Left hindlimb (tissue), 1 donor: ENCODE measurements at places on chromosomes 11 and 22.

DNA sequence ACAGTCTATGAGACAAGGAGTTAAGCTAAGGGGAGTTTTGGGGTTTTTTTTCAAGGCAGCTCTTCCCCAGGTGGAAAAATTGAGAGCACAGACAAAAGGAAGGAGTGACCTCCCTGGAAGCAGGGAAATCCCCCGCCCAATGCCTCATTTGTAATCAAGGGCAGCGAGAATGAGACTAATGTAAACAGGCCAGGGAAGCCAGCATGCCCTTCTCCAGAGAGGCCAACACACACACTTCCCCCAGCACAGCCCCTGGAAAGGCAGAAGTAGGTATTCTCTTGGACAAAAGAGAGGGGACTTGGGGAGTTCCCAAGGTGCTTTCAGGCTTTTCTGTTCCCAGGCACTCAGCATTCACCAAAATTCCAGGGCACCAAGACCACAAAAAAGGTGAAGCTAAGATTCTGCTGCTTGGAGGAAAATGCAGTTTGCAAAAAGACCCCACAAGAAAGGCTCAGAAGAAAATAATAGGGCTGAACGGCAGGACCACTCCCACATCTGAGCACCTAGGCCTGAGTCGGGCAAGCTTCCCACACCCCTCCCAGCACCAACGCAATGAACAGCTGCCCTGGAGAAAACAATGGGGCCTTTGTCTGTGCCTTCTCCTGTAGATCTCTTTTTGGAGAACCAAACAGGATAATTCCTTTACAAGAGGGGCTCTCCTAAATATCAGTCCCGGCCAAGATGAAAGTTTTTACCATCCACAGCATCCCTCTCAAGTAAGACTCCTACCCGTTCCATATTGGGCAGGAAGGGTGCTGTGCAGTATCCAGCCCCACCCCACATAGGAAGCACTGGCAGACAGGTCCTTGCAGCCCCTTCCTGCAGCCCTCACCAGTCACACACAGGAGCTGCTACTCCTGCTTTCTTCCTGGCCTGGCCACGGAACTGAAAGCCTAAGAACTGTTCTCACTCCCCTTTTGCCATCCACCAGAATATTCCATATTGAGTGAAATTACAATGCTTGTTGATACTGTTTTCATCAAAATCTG lies 70.7 kb upstream of the AKIP1 start:
- peak; percentile 49 for DNase-seq

DNA sequence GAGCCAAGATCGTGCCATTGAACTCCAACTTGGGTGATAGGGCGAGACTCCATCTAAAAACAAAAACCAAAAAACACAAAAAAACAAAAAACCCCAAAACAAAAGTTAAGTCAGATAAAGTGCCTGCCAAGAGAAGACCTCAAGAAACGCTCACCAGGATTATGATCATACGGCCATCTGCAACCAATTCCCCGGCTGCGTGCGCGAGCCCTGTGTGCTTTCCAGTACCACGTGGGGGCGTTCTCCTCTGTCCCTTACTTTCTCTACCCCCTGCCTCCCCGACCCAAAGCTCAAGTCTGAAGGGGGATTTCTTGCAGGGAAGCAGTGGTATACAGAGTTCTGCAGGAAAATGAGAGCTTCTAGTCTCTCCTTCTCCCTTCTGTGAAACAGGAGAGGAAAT lies 10.5 kb upstream of the RPS19BP1 start:
- DNase-seq = no peak

DNA sequence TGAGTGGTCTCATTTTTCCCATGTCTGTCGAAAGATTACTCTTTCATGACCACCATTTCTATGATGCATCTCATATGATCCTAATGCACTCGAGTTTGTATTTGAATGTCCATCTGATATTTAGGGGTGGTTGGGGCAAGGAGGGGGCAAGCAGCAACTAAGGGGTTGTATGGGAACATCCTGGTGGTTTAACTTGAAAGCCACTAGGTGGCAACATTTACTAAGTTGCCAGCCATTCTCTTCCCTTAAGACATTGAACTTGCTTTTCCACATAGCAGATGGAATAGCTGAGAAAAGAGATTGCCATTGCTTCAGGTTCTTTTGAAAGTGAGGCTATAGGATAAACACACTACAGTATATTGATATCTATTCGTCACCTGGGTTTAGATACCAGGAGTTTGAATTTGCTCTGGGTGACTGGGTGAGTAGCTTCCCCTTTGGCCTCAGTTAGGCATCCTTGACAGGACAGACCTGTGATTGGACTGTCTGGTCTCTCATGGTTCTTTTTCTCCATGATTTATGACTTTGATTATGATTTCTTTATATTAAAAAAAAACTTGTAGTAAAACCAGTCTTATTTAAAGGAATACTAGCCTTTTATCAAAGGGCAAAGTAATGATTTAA lies 32.4 kb downstream of the NF2 start:
- DNase-seq = no peak

- no peak for DNase-seq
Observed at GRCh38 chr11:6152126-6152525, 18.0 kb downstream of the OR52B2 start.

DNA sequence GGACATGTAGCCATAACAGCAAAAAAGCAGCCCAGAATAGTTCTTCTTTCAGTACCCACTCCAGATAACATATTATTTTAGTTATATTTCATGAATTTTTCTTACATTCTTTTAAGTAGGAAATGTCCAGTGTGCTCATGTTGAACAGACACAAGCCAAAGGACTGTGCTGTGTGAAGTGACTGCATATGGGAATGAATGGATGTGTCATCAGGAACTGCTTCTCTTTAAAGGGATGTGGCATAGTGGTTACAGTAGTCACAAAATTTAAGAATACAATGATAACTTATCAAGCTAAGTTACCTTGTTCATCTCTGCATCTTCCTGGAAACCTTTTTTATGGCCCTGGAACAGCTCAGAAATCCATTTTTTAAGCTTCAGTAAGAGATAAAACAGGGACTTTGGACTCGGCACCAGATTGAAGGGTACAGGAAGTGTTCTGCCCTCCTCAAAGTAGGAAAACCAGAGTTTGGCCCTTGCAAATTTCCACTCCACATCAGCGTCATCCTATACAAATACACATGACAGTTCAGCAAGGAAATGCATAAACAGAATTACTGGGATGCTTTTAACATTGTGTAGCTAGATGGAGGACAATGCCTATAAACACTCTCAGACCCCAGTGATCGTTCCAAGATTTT lies 112.8 kb downstream of the TRPC6 start:
- no peak for DNase-seq

DNA sequence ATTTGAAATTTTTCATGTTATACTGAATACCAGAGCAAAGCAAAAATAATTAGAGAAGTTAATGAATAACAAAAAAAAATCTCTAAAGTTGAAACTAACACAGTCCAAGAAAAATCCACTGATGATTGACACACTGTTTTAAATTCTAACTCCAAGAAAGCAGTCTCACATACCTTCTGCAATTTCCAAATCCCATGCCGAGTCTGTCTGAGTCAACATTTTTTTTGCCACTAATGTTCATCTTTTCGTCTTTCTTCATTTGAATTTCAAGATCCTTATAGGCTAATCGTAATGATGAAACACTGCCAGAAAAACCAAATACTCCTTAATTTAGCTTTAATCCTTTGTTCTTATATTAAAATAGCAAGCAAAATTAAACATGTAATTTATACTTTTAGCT lies 39.5 kb downstream of the ARFGAP3 start:
- no peak for DNase-seq

- no peak for DNase-seq
Observed at GRCh38 chr11:59196777-59197176, 15.9 kb downstream of the MPEG1 start.

GRCh38 chr11:65503949-65504673 lies 5.3 kb downstream of the MALAT1 start:
- no peak for DNase-seq

DNA sequence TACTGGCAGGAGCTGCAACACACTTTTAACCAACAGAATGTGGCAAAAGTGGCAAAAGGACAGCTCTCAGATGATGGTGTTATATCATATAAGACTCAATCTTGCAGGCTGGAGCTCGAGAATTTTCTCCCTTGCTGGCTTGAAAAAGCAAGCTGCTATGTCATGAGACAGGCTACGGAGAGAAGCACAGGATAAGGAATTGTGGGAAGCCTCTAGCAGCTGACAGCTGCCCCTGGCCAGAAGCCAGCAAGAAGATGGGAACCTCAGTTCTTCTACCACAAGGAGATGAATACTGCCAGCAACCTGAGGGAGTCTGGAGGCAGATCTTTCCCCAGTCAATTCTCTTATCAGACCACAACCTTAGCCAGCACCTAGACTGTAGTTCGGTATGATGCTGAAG lies 24.6 kb downstream of the FXYD6 start:
- peak; percentile 39 for DNase-seq

- DNase-seq = no peak
Observed at GRCh38 chr11:88535916-88536547, 198.5 kb upstream of the CTSC start.

- DNase-seq = peak; percentile 59
Observed at GRCh38 chr11:70595452-70595851, 197.1 kb downstream of the CTTN start.

DNA sequence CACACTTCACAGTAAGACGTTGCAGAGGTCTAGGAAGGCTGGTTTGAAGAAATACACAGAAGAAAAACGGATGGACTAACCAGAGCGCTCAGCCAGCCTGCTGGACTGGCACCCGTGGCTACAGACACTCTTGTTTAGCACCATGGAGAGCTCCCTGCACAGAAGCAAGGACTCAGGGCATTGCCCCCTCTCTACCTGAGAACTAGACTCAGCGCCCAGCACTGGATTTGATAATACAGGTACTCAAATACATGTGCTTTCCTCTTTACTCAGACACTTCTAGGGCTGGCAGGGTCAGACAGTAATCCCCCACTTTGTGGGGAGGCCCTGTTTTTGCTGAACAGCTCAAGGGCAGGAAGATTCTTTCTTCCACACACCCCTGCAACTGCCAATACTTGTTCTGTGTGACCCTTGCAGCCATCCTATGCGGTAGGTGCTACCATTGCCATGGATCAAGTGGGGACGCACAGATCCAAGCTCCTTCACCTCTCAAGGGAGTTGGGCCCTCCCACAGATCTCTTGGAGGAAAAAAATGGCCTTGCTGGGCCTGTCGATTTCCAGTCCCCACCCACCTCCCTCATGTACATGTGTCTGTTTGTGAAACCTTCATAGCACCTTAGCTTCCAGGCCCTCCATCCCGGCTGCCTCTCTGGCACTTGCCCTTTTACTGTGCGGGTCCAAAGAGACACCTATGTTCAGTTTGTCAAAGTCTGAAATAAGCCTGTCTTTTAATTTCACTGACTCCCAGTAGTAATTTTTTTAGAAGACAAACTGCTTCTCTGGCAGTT lies 5.1 kb upstream of the P2RX6 start:
- no peak for DNase-seq

- DNase-seq = no peak
Observed at GRCh38 chr22:48667289-48667688, 1160.4 kb downstream of the BRD1 start.

- DNase-seq = no peak
Observed at GRCh38 chr11:11215944-11216343, 137.1 kb downstream of the CSNK2A3 start.

GRCh38 chr11:72039031-72039855 lies 40.5 kb downstream of the IL18BP start:
- DNase-seq = no peak

GRCh38 chr22:41799486-41800347 lies 762 bp upstream of the CCDC134 start:
- DNase-seq = peak; percentile 60

DNA sequence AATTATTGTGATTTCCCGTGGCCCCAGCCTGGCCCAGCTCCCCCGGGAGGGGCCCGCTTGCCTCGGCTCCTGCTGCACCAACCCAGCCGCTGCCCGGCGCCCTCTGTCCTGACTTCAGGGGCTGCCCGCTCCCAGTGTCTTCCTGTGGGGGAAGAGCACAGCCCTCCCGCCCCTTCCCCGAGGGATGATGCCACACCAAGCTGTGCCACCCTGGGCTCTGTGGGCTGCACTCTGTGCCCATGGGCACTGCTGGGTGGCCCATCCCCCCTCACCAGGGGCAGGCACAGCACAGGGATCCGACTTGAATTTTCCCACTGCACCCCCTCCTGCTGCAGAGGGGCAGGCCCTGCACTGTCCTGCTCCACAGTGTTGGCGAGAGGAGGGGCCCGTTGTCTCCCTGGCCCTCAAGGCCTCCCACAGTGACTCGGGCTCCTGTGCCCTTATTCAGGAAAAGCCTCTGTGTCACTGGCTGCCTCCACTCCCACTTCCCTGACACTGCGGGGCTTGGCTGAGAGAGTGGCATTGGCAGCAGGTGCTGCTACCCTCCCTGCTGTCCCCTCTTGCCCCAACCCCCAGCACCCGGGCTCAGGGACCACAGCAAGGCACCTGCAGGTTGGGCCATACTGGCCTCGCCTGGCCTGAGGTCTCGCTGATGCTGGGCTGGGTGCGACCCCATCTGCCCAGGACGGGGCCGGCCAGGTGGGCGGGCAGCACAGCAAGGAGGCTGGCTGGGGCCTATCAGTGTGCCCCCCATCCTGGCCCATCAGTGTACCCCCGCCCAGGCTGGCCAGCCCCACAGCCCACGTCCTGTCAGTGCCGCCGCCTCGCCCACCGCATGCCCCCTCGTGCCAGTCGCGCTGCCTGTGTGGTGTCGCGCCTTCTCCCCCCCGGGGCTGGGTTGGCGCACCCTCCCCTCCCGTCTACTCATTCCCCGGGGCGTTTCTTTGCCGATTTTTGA lies 3.3 kb upstream of the ANKRD13D start:
- DNase-seq = no peak

GRCh38 chr11:63870351-63871140 lies 31.6 kb downstream of the MARK2 start:
- DNase-seq = no peak

- no peak for DNase-seq
Observed at GRCh38 chr11:117315285-117316196, 515 bp downstream of the BACE1 start.
